ENCODE measurements at places on chromosomes 16 and 17.

DNA sequence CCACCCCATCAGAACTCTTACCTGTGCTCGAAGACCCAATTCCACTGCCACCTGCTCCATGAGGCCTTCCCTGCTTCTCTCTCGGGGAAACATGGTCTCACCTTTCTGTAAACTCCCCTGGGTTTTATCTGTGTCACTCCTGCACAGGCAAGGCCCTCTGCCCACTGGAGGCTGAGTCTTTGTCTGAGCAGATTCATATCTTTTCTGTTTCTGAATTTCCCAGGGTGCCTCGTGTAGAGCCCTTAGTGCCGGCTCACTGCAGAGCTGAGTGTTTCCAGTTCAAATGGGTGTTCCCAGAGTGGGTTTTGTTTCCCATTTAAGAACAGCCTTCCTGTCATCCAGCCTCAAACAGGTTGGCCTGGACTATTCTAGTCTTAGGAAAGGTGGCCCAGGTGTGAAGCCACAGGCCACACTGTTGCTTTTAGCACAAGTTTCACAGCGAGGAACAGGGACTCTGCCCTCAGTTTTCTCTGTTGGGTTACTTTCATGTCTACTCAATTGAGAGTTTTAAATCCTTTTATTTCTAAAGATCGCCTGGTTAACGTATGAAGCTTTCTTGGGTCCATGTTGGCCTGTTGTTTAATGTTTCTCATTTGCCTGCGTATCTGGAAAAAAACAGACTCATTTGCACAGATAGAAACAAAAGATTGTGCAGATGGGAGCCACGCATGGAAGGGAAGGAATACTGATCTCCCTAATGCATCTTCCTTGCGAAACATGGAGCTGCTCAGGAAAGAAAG is 228.7 kb downstream of the MSI2 start:
- DNase-seq: no peak

GRCh38 chr17:31320241-31320640 is 1.2 kb downstream of the EVI2A start:
- no peak for DNase-seq

- DNase-seq: no peak
Observed at GRCh38 chr16:89786474-89787364, 29.7 kb downstream of the FANCA start.

DNA sequence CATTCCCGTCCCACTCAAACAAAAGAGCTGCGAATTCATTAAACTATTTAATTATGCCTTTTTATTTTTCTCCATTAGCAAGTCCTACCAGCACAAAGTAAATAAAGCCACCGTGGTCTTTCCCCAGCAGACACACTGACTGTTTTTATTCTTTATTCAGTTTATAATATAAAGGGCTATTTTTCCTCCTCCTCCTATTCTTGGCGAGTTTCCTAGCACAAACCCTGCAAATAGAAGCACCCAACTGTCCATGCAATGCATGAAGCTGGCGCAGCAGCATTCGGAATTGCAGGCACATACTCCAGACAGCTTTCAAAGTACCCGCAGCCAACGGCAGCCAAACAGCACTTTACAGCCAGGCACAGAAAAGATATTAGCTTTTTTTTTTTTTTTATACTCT is 583.4 kb upstream of the PSMD7 start:
- DNase-seq: no peak

DNA sequence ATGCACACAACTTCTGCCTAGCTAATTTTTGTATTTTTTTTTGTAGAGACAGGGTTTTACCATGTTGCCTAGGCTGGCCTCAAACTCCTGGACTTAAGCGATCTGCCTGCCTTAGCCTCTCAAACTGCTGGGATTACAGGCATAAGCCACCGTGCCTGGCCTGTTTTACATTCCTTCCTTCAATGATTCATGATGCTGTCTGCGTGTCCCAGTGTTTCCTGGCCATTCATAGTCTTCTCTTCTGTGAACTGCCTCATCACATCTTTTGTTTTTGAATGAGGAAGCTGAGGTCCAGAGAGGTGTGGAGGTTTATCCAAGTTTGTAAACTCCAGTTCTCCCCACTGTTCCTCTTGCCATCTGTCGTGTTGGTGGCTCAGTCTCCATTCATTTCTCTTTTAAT is 64.5 kb upstream of the MED9 start:
- DNase-seq: peak; percentile 44

DNA sequence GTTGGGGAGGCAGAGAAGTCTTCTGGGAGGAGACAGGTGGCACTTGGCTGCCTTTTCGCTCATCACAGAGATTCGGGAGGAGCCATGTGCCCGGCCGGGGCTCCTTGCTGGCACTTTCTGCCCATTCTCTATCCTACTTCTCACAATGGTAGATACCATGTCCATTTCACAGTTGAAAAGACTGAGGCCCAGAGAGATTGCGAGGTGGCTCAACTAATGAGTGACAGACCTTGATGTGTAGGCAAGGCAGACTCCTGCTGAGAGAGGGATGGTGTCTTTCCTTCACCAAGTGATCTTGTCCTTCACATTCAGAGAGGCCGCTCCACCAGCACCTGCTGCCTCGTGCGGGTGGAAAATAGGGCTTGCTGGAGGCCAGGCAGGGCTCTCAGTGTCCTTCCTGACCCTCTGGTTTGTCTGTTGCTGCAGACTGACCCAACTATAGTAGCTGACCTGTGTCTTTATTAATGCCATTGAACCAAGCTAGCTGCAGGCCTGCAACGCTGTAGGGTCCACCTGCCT is 42.1 kb downstream of the MPRIP start:
- DNase-seq: no peak

GRCh38 chr16:87345726-87346424 is 28.7 kb upstream of the C16orf95 start:
- DNase-seq: no peak

DNA sequence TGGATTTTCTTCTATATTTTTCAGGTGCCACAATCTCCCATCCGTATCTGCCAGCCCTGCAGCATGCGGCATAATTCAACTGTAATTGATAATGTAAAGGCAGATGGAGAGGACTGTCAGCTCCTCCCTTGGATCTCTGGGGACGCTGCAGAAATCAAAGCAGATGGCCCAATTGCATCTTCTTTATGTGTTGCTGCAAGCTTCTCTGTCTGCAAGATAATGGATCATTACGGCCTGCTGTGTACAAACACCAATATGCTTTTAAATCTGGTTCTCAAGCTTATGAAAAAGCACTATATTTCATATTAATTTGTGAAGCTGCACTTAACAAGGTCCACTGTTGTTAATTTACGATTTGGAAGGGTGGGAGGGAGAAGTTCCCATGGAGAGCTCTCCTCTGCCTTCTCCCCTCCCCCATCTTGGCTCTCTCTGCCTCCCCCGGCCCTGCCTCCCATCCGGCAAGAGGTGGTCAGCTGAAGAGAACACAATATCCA is 607.5 kb downstream of the TOX3 start:
- no peak for DNase-seq

GRCh38 chr16:74297145-74297665 is 591 bp downstream of the PSMD7 start:
- no peak for DNase-seq

DNA sequence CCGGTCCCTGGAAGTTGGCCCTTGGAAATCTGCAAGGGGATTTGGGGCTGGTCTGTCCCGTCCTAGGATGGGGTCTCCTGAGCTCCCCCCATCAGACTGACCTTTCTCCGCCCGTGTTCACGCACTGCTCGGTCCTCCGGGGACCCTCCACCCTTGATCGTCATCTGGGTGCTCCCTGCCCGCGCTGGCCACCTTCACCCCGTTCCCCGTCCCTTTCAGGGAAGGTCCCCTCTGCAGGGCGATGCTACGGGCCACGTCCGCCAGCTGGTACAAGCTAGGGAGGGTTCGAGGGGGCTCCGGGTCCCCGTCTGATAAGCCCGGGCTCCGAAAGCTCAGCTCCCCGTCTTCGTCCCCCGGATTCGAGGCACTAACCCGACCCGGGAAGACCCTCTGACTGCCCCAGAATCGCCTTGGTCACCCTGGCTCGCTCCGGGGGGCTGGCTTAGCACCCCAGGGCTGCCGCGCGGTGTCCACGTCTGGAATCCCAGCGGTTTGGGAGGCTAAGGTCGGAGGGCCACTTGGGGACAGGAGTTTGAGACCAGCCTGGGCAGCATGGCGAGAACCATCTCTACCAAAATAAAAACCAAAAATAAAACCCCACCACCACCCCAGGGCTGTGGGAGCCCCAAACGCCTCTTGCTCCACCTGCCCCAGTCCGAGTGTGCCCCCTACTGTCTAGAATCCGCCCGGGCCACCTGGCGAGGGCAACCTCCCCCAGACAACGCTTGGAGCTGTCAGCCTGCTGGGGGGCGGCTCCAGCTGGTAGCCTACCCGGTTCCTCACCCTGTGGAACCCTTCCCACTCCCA is 1.1 kb upstream of the SLC43A2 start:
- no peak for DNase-seq

- no peak for DNase-seq
Observed at GRCh38 chr16:2484898-2485508, 10.1 kb downstream of the TBC1D24 start.

DNA sequence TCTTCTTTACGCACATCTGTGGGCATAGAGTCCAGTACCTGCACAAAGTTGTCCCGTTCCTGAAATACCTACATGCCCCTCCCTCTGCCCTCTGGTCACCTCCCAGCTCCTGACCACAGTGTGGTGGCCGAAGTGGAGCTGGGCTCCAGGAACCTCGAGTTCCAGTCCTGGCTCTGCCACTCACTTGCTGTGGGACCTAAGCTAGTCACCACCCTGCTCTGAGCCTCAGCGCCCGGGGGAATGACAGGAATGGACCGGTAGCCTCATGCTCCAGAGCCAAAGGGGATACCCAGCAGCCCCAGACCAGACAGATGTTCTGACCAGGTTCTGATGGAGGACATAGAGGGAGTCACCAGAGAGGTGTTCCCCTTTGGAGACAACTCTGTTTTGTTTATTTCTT is 26.7 kb upstream of the ITGA3 start:
- DNase-seq: no peak

DNA sequence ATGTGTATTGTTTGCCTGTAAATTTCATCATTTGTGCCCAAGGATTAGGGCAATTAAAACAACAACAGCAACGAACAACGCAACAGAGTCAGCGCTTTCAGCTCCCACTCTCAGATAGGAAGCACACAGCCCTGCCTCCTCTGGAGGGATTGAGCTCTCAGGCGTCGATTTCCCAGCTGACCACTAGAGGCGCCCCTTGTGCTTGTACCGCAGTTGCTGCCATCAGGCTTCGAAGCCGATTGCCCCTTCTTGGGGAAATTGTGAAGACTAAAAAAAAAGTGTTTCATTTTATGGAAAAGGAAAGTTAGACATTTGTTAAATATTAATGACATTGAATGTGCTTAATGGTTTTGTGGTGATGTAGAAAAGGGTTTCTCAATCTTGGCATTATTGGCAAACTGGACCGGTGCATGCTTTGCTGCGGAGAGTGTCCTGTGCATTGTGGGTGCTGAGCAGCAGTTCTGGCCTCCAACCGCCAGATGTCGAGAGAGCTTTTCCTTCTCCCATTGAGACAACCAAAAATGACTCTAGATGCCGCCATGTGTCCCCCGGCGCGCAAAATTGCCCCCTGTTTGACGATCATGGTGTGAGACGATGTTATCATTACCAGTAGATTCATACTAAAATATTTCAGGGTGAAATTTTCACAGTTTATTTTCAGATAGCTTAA is 650.4 kb upstream of the RBFOX1 start:
- no peak for DNase-seq

DNA sequence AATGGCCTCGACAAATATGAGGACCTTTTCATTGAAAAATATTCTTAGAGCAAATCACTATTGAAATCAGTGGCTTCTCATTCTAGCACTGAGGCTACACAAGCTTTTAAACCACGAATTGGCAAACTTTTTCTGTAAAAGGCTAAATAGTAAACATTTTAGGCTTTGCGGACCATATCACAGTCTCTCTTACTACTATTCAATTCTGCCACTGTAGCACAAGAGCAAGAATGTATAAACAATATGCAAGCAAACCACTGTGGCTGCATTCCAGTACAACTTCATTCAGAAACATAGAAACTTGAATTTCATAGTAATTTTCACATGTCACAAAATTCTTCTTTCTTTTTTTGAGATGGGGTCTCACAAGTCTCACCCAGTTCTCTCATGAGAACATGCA is 49.1 kb downstream of the PHLPP2 start:
- no peak for DNase-seq

DNA sequence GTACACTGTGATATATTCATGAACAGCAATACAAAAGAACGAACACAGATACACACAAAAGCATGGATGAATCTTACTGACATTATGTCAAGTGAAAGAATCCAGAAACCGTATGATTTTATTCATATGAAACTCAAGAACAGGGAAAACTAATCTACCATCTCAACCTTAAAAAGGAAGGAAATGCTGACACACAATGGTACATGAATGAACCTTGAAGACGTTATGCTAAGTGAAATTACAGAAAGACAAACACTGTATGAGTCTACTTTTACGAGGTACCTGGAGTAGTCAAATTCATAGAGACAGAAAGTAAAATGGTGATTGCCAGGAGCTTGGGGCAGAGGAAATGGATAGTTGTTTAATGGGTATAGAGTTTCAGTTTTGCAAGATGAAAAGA is 8.7 kb upstream of the PRKCB start:
- DNase-seq: no peak

- no peak for DNase-seq
Observed at GRCh38 chr16:48999044-48999443, 282.6 kb downstream of the CBLN1 start.

- DNase-seq: no peak
Observed at GRCh38 chr17:77618731-77619130, 339.8 kb upstream of the TNRC6C start.

GRCh38 chr16:11599579-11599978 is 12.9 kb upstream of the LITAF start:
- no peak for DNase-seq

GRCh38 chr17:41510251-41511065 is 5.0 kb upstream of the KRT13 start:
- no peak for DNase-seq

GRCh38 chr17:40519089-40519775 is 17.8 kb upstream of the TNS4 start:
- DNase-seq: no peak

DNA sequence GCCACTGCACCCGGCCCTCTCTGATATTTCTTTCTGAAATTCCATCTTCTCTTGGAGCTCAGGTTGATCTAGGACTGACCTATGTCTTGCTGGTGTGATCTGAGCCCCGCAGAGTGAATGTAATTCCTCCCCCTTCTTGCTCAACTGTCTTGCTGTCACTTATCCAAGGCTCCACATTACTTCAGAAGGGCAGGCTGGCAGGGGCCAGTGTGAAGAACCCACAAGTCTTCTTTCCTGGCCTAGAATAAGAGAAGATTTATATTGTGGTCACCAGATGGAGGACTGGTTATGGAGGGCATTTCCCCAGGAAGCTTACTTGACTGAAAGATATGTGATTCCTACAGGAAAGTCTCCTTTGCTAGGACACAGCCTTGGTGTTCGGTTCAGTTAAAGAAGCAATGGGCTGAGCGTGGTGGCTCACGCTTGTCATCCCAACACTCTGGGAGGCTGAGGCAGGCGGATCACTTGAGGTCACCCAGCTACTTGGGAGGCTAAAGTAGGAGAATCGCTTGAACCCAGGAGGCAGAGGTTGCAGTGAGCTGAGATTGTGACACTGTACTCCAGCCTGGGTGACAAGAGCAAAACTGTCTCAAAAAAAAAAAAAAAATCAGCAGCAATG is 13.4 kb downstream of the ITGAL start:
- no peak for DNase-seq

- no peak for DNase-seq
Observed at GRCh38 chr16:53519417-53520091, 16.5 kb upstream of the AKTIP start.

GRCh38 chr17:1813088-1813487 is 16.6 kb downstream of the SMYD4 start:
- no peak for DNase-seq

GRCh38 chr17:42188749-42189650 is 3.7 kb upstream of the HCRT start:
- DNase-seq: no peak
